ENCODE measurements at places on chromosomes 7 and 10. TPM values are rescaled to one million over a fixed set of nuclear protein-coding genes. Genes with fewer than 3 reads are reported as not detected.

RNF133 gene
- 0.06 TPM for polyA plus RNA-seq

MYH16 gene
- not detected for polyA plus RNA-seq

RBP3 gene
- not detected for polyA plus RNA-seq

VWDE gene
- polyA plus RNA-seq = 0.06 TPM

LRRD1 gene
- not detected for polyA plus RNA-seq

GJD4 gene
- not detected for polyA plus RNA-seq

KCNIP2 gene
- 1.5 TPM for polyA plus RNA-seq

ADAM22 gene
- 2.9 TPM for polyA plus RNA-seq

MUC3A gene
- 0.23 TPM for polyA plus RNA-seq

STRIP2 gene
- polyA plus RNA-seq = 0.44 TPM

TAS2R5 gene
- 0.87 TPM for polyA plus RNA-seq

WEE2 gene
- not detected for polyA plus RNA-seq

ELOVL3 gene
- polyA plus RNA-seq = 0.29 TPM

EPHB6 gene
- polyA plus RNA-seq = 23.4 TPM

DNA sequence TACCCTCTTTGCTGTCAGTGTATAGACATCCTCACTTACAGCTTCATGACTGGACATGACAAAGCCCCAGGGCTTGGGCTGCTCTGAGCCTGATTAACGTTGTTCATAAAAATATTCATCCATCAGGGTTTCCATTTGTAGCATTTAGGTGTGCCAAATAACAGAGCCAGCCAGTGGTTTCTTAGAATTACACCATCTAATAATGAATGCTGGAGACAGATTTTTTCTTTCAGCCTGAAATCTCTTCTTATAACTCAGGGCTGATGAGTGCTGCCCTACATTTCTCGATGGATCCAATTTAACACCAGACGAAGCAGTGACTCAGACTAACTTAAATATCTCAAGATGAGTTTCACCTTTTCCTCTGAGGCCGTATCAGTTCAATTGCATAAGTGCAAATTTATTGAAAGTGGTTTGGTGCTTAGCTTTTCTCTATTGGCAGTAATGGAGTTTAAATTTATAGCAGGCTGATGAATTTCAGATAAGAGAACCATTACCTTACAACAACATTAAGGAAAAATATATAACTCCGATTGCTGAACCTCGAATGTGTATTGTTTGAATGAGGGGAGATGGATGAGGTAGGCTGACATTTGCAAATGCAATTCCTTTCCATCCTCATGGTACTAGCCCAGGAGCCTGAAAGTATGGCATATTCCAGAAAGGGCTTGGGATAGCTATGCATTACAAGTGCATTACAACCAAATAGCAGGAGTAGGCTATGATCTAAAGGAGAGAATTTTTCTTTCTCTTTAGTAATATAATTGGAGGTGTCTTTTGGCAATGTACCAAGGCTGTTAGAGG, 900.6 kb downstream of the KCNMA1 start:
- no peak for DNase-seq

- DNase-seq = no peak
Observed at GRCh38 chr10:108352771-108353170, 1188.3 kb upstream of the SORCS1 start.

- DNase-seq = peak; percentile 39
Observed at GRCh38 chr10:5071411-5072198, 22.6 kb upstream of the AKR1C3 start.

- no peak for DNase-seq
Observed at GRCh38 chr7:98848918-98849317, 20.9 kb downstream of the TMEM130 start.

DNA sequence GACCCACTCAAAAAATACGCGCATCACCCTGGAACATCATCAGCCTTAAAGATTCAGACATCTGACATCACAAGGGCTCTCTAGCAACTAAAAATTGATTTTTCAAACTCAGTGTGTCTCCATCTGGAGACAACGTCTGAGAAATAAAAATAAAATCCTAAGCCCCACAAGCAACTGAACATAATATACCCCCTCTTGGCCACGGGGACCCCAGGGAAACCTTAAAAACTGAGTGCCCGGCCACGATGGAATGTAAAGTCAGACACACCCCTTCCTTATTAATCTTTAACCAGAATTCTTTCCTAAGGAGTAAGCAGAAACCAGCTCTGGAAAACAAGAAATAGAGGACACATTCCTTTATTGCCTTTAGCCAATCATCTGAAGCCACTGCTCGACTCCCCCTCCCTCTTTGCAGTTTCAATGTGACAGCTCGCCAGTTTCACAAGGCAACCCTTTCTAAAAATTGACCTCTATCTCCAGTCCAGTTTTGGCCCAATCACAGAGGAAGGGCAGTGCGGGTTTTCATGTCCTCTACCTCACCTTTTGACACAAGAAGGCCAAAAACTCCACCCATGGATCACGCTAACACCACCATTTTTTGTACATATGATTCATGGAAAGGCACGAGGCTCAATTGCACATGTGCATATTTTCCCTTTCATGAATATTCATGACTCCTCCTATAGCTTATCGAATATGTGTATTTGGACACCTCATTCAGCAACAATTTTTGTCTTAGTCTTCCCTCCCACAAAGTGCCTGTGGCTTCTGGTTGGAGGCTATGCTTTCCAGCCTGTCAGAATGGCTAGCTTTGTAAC, 24.2 kb downstream of the IFIT3 start:
- no peak for DNase-seq

DNA sequence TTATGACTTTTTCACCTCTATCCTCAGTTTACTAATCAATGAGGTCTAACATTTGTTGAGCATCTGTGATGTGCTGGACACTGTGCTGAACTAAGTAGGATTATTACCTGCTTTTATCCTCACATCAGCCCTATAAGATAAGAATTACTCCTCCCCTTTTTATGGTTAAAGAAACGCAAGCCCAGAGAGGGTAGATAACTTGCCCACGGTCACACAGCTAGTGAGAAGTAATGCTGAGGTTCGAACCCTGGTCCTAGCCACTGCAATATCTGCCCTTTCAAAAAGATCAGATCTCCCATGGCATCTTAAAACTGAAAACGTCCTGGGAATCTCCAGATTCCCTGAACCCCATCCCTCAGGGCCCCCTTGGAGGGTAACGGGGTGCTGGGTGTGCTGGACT, 118.3 kb downstream of the C10orf105 start:
- DNase-seq = no peak

DNA sequence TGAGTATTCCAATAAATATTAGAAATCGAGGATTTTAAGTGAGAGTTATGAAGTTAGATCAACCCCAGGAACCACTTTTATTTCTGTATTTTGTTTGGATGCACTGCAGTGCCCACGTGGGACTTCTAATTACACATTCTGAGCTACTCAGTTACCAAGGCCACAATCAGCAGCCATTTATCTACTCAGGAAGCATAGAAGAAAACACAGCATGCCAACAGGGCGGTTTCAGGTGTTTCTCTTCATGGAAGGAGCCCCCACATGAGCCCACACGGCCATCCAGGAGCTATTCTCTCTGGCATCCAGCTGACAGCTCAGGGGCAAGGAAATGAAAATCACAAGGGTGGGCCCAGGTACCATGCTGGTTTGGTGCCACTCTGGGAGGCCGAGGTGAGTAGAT, 266.5 kb upstream of the MKLN1 start:
- DNase-seq = no peak

DNA sequence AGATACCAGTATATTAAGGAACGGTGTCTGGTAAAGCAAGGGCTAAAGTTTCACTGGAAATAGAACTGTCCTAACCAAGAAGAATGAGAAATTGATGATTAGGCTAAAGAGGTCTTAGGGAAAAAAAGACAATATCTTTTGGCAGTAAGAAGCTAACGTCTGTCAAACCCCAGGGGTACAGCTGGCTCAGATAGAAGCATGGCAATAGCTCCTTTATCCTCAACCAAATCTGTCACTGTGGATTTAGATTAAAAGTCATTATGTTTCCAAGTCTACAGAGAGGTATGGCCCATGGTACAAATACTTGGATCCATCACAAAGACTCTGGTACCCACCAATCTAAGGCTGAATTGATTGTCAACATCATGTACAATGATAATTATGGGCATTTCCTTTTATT, 8.6 kb upstream of the SLC16A9 start:
- no peak for DNase-seq

GRCh38 chr7:157670490-157671357, 333.9 kb downstream of the DNAJB6 start:
- DNase-seq = no peak

DNA sequence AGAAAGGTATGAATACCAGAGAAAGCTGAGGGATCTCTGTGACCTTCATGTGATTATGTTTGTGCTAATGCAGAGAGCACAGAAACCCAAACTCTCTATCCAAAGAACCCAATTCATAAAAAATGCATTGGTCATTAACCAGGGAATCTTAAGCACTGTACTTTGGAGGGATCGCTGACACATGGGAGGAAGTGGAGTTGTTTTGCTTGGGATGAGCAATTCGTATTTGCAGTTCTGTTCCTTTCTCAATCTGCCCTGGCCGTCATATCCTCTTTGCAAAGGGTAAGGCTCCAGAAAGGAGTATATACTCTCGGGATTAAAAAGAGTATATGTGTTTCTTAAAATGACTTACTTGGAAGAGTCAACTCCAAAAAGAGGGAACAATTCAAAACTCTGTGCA, 221.3 kb downstream of the POU6F2 start:
- DNase-seq = no peak

GRCh38 chr10:88113657-88114272, 250.3 kb downstream of the PTEN start:
- DNase-seq = no peak

DNA sequence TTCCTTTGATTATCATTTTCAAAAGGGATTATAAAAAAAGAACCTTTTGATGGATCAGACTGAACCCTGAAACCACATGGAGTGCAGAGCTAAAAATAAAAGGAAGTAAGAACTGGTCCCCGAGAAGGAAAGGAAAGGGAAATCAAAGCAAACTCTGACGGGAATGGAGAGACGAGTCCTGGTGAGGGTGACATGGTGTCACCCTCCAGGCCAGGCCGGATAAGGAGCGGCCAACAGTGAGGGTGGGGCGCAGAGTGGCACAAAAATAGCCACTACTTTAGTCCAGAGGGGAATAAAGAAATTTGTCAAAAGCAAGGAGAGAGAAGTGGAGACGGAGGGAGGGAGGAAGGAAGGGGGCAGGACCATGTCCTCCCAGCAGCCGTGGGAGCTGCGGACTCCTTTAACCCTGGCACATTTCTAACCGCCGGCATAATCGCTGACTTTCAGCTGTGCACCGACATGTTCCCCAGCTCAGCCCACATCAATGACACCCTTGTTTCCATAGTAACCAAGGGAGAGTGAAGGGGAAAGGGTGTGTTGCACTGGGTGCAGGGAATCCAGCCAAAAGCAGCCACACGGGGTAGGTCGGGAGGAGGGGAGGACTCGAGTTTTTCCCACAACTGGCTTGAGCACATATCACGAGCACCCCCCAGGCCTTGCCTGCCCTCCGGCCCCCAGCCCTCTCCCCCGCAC, 29.7 kb downstream of the TRIM8 start:
- no peak for DNase-seq

DNA sequence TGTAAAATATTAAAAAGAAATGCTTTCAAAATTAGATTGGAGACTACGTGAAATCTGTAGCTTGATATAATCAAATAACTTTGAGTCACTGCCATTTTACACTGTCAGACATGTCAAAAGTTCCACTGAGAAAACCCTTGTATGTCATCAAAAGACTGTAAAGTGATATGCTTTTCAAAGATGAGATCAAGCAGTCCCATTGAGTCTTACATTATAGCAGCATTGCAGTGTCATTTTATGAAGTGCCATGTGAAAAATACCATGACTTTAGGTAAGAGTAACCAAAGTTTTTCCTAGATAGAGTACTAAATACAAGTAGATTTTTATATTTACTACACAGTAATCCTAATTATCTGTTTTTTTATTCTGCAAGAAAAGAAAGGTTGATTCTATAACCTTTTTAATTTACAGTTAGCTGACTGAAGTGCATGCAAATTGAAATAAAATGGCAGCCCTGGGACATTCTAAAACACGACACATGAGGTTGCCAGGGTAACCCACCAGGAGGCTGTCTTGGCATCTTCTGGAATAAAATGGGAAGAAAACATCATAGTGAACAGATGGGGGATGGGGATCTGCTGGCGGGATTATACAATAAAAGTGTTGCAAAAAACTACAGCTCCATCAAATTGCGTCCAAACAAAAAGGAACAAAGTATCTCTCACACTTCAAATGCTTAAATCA, 91.3 kb upstream of the TMEM106B start:
- no peak for DNase-seq

- DNase-seq = no peak
Observed at GRCh38 chr10:97981816-97982215, 48.6 kb downstream of the CRTAC1 start.

GRCh38 chr7:142703655-142704305, 45.5 kb upstream of the PRSS1 start:
- no peak for DNase-seq

DNA sequence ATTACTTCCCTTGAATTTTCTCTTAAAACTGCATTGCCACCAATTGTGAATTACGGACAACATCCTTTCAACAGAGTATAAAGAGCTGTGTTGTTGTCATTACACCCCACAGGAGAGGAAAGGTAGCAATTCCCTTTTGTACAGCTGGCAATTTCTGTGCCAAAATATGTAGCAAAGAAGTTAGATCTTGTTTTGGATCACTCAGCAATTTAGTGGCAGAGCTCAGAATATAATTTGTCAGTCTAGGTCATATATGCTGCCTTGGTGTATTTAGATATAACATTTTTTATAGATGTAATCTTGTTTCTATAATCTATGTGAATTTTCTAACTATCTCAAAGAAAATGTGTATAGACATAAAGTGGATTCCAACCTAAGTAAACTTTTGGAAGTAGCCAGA, 38.8 kb downstream of the NRBF2 start:
- DNase-seq = no peak

DNA sequence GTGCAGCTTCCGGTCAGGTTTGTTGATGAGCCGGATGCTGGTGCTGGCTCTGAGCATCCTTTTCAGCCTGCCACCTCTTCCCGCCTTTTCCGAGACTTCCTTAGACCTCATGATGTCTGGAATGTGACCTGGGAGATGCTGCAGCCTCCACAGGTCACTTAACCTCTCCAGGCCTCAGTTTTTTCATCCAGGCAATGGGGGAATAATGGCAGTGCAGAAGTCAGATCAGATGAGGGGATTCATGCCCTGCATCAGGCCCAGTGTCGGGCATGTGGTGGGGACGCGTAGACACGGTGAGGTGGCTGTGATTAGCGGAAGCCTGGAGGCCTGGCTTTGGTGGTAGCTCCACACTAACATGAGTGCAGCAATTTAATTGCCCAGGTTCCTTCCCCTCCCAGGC, 24.6 kb downstream of the PFKFB3 start:
- DNase-seq = no peak

DNA sequence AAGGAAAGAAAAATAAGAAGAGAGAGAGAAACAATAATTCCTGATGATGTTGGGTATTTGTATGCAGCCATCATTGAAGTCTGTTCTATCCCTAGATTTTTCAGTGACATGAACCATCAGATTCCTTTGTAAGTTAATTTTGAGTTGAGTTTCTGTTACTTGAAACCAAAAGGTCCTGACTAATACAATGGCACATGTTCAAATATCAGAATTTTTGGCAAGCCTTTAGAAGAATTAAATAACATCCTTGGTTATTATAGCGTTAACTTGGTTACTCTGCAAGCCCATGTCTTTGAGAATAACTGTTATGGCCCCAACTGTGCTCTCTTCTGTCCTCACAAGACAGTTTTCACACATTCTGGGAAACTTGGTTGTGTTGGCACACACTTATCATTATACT, 66.5 kb downstream of the SYPL1 start:
- no peak for DNase-seq

Measured in urinary bladder (tissue), 4 donors.